K562 (cell line): ENCODE measurements at places on chromosomes 3 and 15. TPM values are rescaled to one million over a fixed set of nuclear protein-coding genes. Genes with fewer than 3 reads are reported as not detected.
A peak's percentile ranks its signal among the peaks of the same experiment; 100 is the strongest.

- no peak overlapping the region for H3K4me3 ChIP-seq
- H3K27ac ChIP-seq, result no peak overlapping the region
- peaks cover 68% of the 10 kb centered on the region for H3K27me3 ChIP-seq
- H3K36me3 ChIP-seq, result no peaks in the 10 kb centered on the region
Observed at GRCh38 chr3:8760091-8760490, 9.3 kb downstream of the OXTR start.

Gene COPS2
- total RNA-seq, result 106 and 107 TPM in 2 replicates

- DNase-seq, result no peak
- H3K36me3 ChIP-seq, result no peaks in the 10 kb centered on the region
- peak overlapping the region; percentile 58; the same call in 1 of the 2 replicates for H3K4me3 ChIP-seq
- peaks cover 14% of the 10 kb centered on the region for H3K4me1 ChIP-seq
Observed at GRCh38 chr15:75759416-75760130, 46.9 kb upstream of the CSPG4 start.

Gene SLC9C1
- not detected in 2 replicates for total RNA-seq

GRCh38 chr3:148379763-148380382, 317.8 kb upstream of the AGTR1 start:
- no peak for DNase-seq
- no peak overlapping the region for H3K4me3 ChIP-seq
- no peaks in the 10 kb centered on the region for H3K27me3 ChIP-seq

Gene ERICH6
- total RNA-seq, result not detected in 2 replicates

Gene PYGO1
- total RNA-seq, result 0.07 TPM in 1 of 2 replicates, not detected in the other

Gene NR2E3
- not detected in 2 replicates for total RNA-seq
